A172 (cell line): ENCODE measurements at places on chromosomes 1 and 21. TPM values are rescaled to one million over a fixed set of nuclear protein-coding genes. Genes with fewer than 3 reads are reported as not detected.

Gene UTP25
- 12.1 and 15.9 TPM in 2 replicates for total RNA-seq

DNA sequence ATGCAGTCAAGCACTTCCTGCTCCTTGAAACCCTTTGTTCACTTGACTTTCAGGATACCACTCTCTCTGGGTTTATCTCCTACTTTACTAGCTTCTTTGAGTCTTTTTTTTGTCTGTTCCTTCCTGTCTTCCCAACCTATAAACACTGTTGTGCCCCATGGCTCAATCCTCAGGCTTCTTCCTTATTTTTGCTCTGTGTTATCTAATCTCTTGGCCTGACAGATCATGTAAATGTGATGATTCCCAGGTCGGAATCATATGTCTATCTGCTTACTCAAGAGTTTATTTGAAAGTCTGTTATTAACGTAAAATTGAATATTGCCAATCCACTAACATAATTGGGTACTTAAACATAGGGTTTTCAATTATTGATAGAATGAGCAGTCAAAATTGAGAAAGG, 171.7 kb upstream of the ST6GALNAC5 start:
- DNase-seq: no peak

- peak; percentile 90 for DNase-seq
Observed at GRCh38 chr1:207084701-207085180, 3.9 kb upstream of the C4BPB start.

Gene CFAP45
- 2.4 and 3.7 TPM in 2 replicates for total RNA-seq

GRCh38 chr1:60924964-60925798, 157.2 kb upstream of the NFIA start:
- no peak for DNase-seq

DNA sequence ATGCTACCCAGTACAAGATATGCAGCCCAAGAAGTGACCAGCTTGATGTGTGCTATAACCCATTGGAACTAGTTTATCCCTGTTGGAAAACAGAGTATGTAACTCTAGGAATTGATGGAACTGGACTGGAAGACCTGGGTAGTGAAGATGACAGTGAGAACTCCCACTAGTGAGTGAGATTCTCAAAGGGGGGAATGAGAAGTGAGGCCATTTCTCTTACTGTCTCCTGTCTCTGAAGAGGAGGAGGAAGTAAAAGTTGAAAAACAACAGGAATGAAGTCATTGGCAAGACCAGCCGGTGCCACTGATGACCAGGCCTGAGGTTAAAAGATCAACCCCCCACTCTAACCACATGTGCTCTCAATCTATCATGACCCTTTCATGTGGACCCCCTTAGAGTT, 20.9 kb downstream of the PLA2G2F start:
- DNase-seq: no peak

DNA sequence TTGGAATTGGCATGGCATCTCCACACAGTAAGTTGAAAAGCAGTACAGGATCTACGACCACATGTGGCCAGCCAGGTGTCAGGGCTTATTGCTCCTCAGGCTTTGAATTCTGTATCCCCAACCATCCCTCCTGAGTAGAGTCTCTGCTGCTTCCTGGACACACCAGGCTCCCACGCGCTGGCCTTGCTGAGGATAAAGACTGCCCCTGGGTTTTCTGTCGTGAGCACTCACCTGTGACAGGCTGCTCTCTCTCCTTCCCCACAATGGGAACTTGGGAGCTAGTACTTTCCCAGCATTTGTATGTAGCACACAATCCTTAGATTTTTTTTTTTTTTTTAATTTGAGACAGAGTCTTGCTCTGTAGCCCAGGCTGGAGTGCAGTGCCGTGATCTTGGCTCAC, 33.6 kb downstream of the PBX1 start:
- DNase-seq: no peak

- no peak for DNase-seq
Observed at GRCh38 chr1:161089938-161090337, 580 bp upstream of the NECTIN4 start.

DNA sequence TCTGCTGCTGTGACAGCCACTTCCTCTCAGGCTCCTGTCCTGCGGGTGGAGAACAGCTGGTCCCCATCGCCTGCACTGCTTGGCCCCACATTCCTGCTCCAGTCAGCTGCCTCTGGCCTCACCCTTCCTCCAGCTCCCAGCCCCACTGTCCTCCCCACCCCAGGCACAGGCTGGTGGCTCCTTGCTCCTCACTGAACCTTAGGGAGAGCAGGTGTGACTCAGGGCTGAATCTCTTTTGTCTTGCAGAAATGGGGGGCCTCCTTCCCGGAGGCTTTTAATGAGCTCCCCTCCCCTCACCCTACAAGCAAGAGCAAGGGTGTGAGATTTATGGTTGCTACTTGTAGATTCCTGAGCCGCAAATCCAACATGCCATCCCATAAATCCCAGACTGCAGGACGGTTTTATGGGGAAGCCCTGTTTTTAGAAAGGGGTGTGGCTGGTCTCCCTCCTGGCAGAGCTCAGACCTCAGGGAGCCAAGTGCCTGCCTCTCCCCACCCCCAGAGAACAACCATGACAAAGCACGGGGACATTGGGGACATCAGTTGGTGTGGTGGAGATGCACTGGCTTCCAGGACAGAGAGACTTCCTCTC, 15.2 kb downstream of the CDK18 start:
- peak; percentile 98 for DNase-seq

Gene ZC3H11A
- total RNA-seq: 102 and 117 TPM in 2 replicates

Gene KPRP
- total RNA-seq: not detected in 2 replicates

GRCh38 chr1:12356004-12356890, 126.4 kb downstream of the VPS13D start:
- no peak for DNase-seq

GRCh38 chr21:18023711-18024110, 204.6 kb upstream of the C21orf91 start:
- no peak for DNase-seq

Gene FCER1A
- not detected in 2 replicates for total RNA-seq

DNA sequence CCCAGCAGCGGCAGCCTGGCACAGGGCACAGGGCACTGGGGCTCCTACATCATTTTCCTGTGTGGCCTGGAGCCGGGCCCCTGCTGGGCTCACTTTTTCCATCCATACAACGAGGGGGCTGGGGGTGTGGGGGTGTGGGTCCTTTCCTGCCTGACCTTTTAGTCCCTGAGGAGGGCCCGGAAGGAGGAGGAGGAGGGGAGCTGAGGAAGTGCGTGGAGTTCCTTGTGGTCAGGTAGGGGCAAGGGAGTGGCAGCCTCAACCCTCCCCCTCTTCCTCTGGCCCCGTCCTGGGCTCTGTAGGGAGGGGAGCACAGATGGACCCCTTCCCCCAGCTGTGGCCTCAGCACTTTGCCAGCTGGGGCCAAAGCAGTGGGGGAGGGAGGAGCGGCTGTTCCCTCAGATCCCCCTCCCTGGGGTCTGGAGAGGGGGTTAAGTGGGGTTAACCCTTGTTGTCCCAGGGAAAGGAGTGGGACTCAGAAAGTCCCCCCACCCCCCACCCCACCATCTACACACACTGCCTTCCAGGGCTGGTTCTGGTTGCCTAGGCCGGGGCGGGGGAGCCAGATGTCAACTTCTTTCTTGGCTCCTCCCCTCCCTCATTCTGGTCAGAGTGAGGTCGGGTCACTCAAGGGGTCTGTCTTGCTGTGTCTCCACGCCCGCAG, 5.7 kb downstream of the NTRK1 start:
- no peak for DNase-seq

DNA sequence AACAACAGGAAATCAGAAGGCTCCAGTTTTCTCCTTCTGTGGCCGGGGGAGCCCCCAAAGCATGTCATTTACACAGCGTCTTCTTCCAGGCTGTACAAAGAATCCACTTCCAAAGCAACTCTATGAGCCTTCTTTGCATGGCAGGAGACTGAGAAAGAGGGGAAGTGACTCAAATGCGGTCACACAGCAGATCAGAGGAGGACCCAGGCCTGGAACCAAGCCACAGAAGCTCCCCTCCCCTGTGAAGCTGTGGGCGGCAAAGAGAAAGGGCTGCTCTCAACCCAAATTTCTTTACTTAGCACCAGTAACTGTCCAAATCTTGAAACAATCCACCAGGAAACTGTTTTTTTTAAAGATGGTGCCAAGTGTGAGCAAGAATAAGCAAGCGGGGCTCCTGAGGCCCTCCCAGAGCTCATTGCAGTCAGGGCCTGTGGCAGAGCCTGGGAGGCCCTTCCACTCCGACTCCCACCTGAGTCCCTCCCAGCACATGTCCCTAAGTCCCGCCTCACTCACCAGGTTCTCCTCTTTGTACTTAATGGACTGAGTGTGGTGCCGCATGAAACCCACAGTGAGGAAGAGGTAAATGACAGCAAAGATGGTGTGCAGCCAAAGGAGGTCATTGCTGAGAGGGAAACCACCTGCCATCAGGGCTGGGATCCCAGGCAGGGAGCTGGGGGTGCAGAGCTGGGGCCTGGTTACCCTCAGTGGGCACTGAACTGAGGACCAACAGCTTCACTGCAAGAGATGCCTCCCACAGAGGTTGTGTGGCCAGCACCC, 15.9 kb downstream of the TMEM63A start:
- peak; percentile 83 for DNase-seq

DNA sequence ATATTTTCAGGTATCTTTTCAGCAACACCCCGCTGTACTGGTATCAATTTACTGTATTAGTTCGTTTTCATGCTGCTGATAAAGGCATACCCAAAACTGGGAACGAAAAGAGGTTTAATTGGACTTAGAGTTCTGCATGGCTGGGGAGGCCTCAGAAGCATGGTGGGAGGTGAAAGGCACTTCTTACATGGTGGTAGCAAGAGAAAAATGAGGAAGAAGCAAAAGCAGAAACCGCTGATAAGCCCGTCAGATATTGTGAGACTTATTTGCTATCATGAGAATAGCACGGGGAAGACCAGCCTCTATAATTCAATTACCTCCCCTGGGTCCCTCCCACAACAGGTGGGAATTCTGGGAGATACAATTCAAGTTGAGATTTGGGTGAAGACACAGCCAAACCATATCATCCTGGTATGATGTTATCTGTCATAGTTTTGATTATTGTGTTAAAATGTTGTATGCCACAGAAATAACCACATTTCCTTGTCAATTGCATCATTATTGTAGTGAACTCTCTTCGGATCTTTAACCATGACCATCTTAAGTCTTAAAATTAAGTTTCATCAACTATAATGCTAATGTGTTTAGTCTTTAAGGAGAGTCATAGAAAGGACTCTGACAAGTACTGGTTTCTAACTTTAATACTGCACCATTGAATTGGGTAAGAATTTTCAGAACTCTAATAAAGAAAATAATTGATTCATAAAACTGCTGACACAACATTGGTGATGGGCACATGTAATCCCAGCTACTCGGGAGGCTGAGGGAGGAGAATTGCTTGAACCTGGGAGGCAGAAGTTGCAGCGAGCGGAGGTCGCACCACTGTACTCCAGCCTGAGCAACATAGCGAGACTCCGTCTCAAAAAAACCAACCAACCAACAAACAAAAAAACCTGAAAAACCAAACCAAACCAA, 58.2 kb downstream of the TBX19 start:
- no peak for DNase-seq

Gene NES
- total RNA-seq: 60.4 and 105 TPM in 2 replicates

- peak; percentile 45 for DNase-seq
Observed at GRCh38 chr21:15826147-15826780, 96.5 kb downstream of the USP25 start.

DNA sequence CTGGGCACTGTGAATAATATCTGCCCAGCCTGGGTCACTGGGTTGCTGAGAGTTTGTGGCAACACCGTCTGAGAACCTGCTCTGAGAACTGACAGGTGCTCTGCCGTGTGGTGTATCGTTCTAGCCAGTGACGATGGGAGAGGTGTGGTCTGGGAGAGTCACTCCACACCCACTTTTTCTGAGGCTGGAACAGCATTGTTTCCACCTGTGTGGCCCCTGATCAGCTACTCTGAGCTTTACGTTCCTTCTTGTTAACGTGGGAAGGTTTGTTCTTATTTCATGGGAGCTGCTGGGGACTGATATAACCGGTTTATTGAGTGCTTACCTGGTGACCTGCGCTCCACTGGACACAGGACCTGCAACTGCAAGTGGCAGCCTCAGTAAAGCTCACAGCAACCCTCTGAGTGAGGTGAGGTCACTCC, 34.8 kb upstream of the TENT5C start:
- no peak for DNase-seq

- no peak for DNase-seq
Observed at GRCh38 chr1:194846488-194846887, 1660.1 kb upstream of the B3GALT2 start.

GRCh38 chr1:70134148-70134547, 71.2 kb downstream of the LRRC40 start:
- DNase-seq: no peak

Gene LEMD1
- total RNA-seq: 0.36 and 0.60 TPM in 2 replicates

- DNase-seq: no peak
Observed at GRCh38 chr1:66227966-66228365, 306.0 kb upstream of the SGIP1 start.

DNA sequence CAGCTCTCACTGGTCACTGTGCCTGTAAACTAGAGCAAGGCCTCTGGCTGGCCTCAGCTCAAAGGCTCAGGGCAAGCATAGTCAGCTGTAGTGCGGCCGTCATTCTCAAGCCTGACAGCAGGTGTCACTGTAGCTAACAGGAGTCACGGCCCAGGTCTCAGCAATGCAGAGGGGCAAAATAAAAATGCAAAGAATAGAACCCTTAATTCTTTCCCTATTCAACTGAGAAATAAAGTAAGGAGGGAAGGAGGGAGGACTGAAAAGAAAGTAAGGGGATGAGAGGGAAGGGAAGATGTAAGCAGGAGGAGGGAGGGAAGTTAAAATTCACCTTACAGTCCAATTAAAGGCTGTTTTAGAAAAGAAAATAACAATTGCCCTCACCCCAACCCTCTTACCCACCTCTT, 106.1 kb downstream of the KIAA0319L start:
- peak; percentile 57 for DNase-seq

GRCh38 chr1:98981917-98982513, 22.6 kb downstream of the PLPPR5 start:
- peak; percentile 53 for DNase-seq
